ENCODE measurements at places on chromosomes 4 and X.

GRCh38 chr4:101807351-101807750, 16.8 kb downstream of the BANK1 start:
- DNase-seq, result no peak

DNA sequence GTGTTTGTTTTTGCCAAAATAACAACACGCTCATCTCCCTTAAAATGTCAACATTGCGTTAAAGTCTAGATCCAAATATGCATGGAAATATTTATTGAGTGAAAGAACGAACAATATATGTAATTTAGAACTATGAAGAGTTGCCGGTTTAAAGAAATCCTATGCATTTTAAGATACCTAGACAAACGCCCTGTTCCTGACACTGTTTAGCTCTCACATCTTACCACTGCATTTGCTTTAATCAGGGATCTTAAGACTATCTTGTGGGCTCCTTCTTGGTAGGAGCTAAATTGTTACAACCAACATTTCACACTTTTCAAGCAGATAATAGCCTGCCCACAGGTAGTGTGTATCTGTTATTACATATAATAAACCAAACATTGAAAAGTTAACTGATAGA, 96.6 kb upstream of the RPS6KA3 start:
- DNase-seq, result no peak

- DNase-seq, result no peak
Measured at GRCh38 chr4:166088576-166088975, 215.5 kb downstream of the TLL1 start.

DNA sequence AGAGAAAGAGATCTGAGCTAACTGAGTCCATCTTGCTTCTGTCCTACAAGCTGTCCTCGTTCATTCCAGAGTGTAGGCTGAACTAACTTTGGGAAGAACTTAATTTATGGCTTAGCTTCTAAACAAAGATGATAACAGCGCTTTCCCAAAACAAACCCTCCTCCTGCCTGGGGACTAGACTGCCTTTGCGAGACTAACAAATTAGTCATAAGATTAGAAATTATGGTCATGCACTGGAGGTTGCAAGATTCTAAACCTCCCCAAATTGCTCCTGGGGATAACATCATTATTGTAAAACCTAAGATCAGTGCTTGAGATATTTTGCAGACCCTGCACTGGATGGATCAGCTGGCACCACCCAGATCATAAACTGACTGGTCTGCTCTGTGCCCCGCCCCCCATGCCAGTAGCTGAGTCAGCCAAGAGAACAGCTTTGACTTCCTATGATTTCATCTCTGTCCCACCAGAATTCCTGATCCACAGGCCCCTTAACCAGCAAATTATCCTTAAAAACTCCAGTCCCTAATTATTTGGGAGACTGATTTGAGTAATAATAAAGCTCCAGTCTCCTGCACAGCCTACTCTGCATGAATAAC, 883.3 kb downstream of the TRIML1 start:
- DNase-seq, result no peak

DNA sequence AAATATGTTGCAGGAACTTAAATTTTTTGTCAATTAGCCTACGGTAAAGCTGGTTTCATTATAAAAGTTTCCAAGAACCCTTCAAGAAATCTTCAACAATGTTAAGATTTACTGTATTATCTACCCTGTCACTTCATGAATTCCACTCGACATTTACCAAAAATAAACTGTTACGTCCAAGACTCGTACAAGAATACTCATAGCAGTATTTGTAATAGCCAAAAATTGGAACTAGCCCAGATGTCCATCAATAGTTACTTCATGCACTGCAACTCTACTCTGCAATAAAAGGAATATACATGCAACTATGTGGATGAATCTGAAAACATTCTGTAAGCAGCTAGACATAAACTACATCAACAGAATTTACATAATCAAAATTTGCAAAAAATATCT, 13.4 kb downstream of the RBMX start:
- DNase-seq, result no peak

DNA sequence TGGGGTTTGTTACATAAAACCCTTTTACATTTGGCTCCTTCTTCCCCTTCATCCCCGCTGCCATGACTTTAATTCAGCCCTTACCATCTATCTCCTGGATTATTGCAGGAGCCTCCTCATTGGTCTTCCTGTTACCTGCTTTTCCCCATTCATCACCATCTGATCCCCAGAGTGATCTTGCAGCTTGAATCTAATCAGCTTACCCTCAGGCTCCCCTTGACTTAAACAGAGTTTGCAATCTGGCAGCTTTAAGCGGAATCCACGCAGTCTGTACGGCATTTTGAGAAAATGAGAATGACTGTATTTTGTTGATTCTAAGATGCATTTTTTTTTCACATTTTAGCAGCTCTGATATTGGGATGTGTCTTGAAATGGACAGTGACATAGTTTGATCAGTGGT, 14.9 kb upstream of the PPEF1 start:
- no peak for DNase-seq

- DNase-seq, result no peak
Measured at GRCh38 chr4:68399306-68399705, 48.0 kb upstream of the TMPRSS11E start.

- no peak for DNase-seq
Measured at GRCh38 chrX:134544513-134545151, 84.7 kb downstream of the HPRT1 start.

DNA sequence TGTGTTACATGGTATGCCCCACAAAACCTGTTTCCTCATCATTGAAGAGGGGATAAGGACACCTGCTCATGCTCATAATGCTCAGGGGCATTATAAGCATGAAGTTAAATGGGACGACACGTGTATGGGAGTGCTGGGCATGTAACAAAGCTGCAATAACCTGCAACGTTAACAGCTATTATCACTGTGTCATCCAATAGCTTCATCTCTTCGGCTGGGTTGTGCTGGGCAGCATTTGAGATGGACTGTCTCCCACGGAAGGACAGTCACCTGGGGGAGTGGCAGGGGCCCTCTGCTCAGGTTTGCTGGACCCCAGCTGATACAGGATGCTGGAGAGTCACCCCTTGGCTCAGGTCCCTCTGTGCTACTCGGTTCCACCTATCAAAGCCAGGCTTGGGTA, 94.5 kb downstream of the NSUN7 start:
- no peak for DNase-seq

DNA sequence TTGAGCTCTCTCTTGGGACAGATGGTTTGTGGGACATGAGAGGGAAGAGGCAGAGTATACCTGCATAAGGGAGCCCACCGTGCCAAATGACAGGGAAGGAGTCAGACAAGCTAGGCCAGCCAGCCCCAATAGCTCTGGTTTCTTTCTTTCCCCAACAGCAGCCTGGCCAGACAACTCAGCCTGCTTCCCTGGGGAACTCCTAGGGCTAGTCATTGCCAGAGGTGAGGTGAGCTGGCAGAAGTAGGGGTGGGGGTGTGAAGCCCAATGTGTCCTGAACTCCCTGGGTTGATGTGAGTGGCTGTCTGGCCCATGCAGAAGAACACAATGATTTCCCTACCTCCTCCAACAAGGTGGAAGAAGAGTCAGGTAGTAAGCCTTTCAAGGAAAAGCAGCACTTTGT, 135.5 kb downstream of the AMMECR1 start:
- no peak for DNase-seq

GRCh38 chr4:133759428-133759827, 442.2 kb downstream of the PABPC4L start:
- no peak for DNase-seq

DNA sequence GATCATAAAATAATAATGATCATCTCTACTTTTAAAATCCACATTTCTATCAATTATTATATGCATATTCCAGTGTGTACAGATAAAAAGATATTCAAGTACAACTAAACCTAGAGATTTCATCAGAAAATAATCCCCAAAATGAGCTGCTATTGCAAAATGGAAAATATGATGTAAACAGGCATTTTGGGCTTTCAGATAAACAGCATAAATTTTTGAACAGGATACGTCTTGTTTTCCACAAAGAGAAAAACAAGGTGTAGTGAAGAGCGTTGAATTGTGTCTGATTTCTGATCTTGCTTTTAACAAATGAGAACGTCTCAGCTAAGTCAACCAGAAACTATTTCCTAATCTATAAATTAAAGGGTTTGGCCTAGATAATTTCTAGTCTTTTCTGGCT, 349.6 kb upstream of the FTHL17 start:
- no peak for DNase-seq

DNA sequence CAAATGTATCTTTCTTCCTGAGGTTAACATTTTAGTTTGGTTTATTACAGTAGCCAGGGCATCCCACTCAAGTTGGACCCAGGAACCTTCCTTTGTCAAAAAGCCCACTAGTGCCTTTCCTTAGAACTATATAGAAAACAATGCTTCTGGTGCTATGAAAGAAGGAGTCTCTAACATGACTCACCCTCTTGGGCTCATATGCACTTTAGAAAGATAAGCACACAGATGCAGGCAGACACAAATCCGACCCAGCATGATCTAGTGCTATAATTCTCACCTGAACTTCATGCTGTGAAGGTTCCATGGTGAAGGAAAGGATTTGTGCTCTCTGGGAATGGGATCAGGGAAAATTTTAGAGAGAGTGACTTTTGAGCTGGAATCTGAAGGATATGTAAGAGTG, 289.4 kb downstream of the ANKRD50 start:
- no peak for DNase-seq

DNA sequence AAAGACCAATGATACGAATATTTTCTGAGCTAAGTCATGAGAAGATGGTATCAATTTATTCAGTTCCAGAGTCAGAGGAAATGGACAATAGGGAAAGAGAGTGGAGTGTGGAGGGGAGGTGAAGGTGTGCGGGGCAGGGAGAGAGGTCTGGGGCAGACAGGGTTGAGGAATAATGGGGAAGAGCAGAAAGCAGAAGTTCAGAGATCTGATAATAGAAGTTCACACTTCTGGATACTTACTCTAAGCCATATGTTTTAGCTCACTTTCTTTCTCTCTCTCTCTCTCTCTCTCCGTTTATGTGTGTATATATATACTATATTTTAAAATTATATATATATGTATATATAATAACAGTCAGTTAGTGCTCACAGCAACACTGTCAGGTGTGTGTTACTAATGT, 40.4 kb downstream of the FOXR2 start:
- DNase-seq, result no peak

DNA sequence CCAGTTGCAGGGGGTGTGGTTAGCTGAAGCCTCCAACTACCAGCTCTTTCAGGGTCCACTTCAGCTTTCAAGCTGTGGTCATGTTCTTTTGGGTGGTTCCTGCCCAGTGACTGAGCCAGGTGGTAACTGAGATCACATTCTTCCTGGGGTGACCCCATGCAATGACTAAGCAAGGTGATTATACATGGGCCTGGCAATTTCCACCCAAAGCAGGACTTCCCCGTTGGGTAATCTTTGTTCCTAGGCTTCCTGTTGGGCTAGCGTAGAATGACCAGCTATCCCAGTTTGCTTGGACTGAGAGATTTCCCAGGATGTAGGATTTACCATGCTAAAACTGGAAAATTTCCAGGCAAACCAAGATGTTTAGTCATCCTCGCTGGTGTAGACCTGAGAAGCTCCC, 18.4 kb upstream of the MAGEB17 start:
- no peak for DNase-seq

DNA sequence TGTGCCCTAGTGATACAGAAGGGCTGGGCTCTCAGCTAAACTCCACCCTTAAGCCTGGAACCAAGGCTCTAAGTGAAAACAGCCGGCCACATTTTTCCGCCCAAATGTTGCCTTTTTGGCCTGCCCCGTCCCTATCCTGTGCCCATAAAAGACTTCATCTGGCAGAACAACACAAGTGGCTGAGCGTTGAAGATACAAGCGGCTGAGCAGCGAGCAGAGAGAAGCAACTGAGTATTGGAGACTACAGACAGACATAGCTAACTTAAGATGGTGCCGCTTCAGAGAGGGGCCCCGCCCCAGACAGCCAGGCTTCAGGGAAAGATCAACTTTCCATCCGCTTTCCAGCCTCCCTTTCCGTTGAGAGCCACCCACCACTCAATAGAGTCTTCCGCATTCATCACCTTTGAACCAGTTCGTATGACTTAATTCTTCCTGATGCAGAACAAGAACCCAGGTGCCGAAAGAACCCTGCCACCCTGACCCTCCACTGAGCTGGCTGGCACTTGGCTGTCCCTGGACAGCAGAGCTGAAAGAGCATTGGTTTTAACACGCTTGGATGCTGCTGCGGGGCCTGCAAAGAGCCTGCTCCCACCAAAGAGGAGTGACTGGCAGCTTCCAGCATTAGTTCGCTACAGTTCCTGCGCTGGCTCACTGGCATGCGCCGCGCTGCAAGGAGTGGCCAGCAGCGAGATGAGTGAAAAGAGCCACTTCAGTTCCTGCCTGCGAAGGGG, 853.2 kb upstream of the INTU start:
- DNase-seq, result no peak

DNA sequence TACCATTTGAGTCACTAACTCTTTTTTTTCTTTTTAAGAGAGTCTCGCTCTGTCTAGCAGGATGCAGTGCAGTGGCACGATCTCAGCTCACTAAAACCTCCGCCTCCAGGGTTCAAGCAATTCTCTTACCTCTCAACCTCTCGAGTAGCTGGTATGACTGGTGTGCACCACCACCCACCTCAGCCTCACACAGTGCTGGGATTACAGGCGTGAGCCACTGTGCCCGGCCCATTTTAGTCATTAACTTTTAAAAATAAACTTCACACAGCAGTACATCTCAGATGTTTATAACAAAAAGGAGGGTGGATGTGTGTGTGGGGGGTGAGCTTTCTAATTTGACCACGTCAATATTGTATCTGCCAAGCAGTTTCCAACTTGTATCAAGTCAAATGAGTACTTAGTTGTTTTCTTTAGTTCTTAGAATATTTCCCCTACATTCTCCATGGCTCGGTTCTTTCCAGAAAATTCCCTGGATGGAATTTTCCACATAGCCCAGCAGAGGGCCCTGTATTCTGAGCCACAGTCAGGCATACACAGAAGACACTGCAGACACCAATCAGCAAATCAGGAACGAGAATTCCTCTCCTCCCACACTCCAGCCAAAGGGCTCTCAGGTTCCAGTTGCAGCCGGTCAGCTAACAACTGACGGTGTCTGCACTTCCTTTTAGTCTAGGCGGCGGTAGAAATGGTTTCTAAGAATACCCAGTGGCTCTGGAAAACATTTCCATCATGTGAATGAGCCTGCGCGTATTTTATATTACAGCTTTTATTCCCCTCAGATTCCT, 20.1 kb upstream of the ARAF start:
- DNase-seq, result peak; percentile 88

GRCh38 chrX:18101087-18101486, 119.6 kb downstream of the BEND2 start:
- DNase-seq, result no peak

DNA sequence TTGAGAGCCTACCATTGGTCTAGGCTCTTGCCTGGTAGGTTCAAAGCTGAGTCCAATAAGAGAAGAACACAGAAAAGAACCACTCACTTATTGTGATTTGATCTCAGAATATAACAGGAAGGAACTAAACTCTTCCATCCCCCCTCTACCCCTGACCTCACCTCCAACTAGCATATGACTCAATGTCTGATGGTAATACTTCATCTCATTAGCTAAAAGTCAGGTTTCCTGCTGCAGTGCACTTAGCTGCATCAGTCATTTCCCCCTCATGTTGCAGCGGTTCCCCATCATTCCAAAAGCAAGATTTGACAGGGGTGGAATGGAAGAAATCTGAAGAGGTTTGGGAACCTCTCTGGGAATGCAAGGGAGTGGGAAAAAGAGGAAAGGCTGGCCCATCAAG, 289.5 kb downstream of the SMARCA1 start:
- no peak for DNase-seq
